Colonic mucosa (tissue), 4 donors: ENCODE measurements at places on chromosomes 1 and 21. TPM values are rescaled to one million over a fixed set of nuclear protein-coding genes. Genes with fewer than 3 reads are reported as not detected.

The KRTAP19-3 gene
- total RNA-seq = not detected

The RHCE gene
- total RNA-seq = 0.27 TPM

DNA sequence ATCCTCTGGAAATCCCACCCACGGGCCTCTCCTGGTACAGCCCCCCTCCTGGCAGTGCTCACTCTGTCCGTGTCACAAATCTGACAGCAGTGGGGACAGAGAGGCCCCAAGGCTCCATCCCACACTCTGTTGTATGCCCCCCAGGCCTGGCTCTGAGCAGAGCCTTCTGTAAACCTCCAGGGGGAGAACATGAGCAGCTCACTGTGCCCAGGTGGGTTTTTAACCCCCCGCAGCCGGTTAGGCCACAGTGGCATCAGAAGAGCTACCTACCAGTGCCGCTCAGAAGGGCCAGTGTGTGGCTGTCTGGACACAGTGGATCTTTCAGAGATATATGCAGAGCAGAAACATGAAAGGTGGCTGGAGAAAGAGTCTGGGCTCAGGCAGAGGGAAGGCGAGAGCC lies 12.0 kb upstream of the GPR153 start:
- DNase-seq = no peak

DNA sequence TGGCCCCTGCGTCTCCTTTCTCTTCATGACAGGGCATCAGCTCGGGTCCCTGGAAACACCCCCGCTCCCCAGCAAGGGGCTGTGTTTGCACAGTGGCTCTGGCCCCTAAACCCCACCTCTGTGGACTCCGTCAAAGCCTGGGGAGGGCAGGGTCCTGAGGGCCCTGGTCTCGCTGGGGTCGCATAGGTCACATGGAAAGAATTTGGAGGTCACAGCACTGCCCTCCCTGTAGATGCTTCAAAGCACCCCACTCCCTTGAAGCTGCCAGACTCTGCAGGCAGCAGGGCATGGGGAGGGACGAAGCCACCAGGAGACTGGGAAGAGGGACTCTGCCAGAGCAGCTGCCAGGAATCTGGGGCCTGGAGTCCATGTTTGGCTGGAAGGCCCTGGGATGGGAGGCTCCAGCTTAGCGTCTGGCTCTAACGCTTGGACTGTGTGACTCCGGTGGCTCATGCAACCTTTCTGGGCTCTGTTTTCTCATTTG lies 36.6 kb upstream of the ECE1 start:
- no peak for DNase-seq

The RPTN gene
- total RNA-seq = not detected

The RORC gene
- 20.5 TPM for total RNA-seq

The OXCT2 gene
- 0.77 TPM for total RNA-seq

GRCh38 chr1:83500987-83501591 lies 497.8 kb downstream of the TTLL7 start:
- no peak for DNase-seq

- DNase-seq = peak; percentile 69
Measured at GRCh38 chr1:201020040-201020591, 3.4 kb downstream of the KIF21B start.

- peak; percentile 52 for DNase-seq
Measured at GRCh38 chr1:19877821-19878636, 4.2 kb upstream of the OTUD3 start.

The RIPK4 gene
- total RNA-seq = 10.1 TPM

- no peak for DNase-seq
Measured at GRCh38 chr1:54259546-54260140, 59.7 kb downstream of the MRPL37 start.

DNA sequence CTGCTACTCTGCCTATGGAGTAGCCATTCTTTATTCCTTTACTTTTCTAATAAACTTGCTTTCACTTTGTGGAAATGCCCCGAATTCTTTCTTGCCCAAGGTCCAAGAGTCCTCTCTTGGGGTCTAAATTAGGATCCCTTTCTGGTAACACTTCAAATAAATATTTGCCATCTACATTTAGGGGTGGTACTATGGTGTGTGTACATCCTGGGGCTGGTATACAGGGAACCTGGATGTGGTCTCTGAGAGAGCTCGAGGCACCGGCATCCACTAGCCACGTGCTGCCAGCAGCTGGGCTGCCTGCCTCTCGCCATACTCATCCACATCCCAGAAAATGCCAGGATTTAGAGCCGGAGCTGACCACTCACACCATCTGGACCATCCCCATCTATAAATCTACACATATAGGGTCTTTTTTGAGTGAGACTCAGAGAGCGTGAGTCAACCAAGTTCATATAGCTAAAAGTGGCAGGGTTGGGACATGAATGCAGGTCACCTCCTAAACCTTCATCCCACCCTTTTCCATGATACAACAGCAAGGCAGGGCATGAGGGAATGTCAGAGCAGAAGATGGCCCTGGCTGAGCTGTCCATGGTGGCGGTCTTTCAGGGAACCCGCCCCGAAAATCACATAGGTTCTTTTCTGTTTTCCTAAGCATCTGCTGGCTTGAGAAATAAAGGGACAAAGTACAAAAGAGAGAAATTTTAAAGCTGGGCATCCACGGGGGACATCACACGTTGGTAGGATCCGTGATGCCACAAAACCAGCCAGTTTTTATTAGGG lies 76.6 kb upstream of the F3 start:
- peak; percentile 12 for DNase-seq

The SLC25A24 gene
- total RNA-seq = 55.5 TPM

GRCh38 chr1:113980110-113980509 lies 836 bp downstream of the OLFML3 start:
- peak; percentile 50 for DNase-seq

- no peak for DNase-seq
Measured at GRCh38 chr21:19899645-19900044, 1098.6 kb upstream of the NCAM2 start.

DNA sequence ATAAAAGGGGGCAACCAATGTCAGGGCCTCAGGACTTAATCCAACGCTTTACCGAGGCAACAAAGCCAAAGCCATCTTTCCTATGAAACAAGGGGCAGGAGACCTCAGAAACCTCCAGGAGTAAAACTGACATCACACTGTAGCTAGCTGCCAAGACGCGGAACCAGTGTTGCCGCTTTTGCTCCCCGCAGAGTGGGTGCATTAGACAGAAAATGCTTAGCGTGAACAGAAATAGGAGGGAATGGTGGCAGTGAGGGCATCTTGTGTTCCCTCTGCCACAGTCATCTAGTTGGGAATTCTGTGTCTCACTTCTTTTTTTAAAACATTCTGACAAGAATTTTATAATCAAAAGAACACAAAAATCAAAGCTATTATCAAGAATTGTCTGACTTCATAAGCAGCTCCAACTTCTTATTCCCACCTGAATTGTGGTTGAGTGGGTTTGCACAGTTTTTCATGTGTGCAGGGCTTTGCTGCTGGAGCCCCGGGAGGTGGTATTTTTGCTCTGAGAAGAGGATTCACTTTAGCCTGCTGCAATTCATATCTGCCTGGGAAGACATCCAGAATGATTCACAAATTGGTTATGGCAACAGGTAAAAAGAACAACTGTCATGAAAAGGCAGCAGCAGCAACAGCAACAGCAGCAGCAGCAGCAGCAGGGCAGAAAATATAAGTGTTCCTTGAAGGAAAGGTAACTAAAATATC lies 82.2 kb upstream of the DIRAS3 start:
- DNase-seq = no peak

GRCh38 chr1:17914987-17915386 lies 159.9 kb downstream of the ACTL8 start:
- no peak for DNase-seq

- DNase-seq = no peak
Measured at GRCh38 chr1:39082010-39082799, 56.1 kb downstream of the NDUFS5 start.

- DNase-seq = no peak
Measured at GRCh38 chr1:25732821-25733220, 67.2 kb upstream of the SELENON start.

DNA sequence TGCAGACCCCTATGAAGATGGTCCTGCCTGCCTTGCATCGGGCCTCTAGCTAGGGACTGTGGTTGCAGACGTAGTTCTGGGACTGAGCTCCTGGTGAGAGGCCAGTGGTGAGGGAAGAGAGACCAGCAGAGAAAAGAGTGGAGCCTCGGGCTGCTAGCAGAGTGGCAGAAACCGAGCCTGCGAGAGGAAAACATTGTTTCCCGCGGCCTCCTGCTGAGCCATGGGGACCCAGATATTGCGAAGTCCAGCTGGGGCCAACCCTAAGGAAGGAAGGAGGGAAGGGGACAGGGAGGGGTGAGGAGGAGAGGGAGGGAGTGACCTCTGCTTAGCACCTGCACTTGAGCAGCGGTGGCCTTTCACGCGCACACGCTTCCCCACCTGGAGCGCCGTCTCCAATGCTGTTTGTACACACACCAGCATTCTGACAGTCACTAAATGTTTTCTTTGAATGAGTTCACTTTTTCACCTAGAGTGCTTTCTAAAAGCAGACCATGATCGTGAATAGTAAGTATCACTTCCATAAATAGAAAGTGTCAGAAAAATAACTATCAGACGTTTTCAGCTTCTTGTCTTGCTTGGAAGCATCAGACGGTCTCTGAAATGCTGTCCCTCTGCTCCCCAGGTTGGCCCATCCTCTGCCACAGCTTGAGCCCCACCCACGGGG lies 2.5 kb upstream of the FNDC10 start:
- no peak for DNase-seq

DNA sequence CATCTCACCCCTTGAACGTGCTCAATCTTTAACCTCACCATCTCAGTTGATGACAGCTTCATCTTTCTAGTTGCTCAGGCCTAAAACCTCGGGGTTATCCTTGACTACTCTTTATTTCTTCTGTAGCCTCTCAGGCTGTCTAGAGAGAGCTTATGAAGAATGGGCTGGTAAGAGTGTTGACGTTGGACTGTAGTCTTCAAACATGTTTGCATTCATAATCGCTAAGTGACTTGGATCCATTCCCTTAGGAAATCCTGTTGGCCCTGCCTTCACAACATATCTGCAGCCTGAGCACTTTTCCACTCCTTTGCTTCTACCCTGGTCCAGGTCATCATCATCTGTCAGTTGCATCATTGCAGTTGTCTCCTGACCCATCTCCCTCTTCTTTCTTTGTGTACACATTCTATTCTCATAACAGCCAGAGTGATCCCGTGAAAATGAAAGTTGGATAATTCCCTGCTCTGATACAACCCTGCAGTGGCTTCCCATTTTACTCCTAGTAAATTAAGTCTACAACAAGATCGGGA lies 10.5 kb downstream of the UCK2 start:
- no peak for DNase-seq

GRCh38 chr1:239388578-239388977 lies 2.2 kb downstream of the CHRM3 start:
- DNase-seq = no peak

DNA sequence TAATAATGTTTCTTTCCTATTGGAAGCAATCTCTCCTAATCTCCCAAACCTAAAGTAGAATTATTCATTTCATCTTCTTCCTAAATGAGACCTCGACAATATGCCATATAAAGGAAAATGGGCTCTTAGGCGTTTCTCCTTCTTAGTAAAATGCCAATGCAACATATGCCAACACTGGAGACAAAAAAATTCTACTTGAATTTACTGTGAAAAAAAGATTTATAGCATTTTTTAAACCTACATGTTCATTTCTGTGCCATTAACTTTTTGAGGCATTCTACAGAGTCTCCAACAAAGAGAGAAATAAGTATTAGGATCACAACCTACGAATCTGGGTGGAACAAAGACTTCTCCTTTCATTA lies 1.3 kb downstream of the WDR47 start:
- DNase-seq = no peak

The GPR61 gene
- not detected for total RNA-seq

DNA sequence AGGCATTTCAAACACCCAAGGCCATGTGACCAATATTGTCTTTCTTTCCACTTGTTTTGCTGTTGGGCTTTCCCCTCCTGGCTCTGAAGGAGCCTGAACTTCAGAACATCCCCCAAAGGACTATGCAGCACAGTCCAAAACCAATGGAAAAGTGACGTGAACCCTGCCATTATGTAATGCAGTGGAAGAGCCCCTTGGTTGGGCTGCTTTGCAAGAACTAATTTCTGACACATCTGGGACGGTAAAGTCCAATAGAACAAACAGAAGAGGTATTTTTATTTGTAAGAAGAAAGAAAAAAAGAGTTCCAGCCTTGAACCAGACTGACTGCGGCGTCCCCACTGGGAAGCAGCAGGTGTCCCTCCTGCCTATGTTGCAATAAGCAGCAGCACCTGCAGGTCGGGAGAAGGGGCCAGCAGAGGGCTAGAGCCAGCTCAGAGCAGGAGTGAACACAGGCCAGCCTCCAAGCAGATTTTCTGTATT lies 116.7 kb downstream of the CDC7 start:
- no peak for DNase-seq

GRCh38 chr21:34615487-34615814 lies 538 bp upstream of the RCAN1 start:
- DNase-seq = no peak

GRCh38 chr1:11880911-11881748 lies 22.4 kb upstream of the NPPB start:
- no peak for DNase-seq

DNA sequence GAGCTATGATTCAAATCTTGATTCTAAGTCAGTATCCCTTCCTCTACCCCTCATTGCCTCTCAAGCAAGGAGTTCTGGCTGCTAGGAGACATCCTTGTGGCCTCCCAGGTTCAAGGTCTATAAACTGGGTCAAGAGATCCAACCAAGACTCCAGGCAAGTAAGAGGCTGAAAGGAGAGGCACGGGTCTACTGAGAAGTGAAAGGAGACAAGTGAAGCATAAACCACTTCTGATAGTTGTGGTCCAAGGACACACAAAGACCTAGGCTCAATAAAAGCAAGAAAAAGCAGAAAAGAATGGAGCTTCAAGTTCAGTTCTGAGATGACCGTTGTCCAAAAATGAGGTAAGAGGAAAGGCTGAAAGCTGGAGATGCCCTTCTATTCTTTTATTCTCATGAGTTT lies 17.8 kb upstream of the PPP2R5A start:
- no peak for DNase-seq
